Lower leg skin (tissue), 4 donors: ENCODE measurements at places on chromosomes 11 and 22. TPM values are rescaled to one million over a fixed set of nuclear protein-coding genes. Genes with fewer than 3 reads are reported as not detected.
A peak's percentile ranks its signal among the peaks of the same experiment; 100 is the strongest.

PRCP gene
- 56.8 TPM for total RNA-seq

H19 gene
- 64.3 TPM for total RNA-seq

TRIM29 gene
- 1,522 TPM for total RNA-seq

OR52A1 gene
- total RNA-seq: not detected

GRK3 gene
- total RNA-seq: 4.8 TPM

DNA sequence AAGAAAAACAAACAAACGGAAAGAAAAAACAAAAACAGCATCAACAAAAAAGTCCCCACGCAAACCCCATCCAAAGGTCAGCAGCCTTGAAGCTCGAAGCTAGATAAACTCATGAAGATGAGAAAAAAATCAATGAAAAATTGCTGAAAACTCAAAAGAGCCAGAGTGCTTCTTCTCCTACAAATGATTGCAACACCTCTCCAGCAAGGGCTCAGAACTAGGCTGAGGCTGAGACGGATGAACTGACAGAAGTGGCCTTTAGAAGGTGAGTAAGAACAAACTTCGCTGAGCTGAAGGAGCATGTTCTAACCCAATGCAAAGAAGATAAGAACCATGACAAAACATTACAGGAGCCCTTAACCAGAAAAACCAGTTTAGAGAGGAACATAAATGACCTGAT is 18.4 kb upstream of the FTH1 start:
- DNase-seq: peak; percentile 13

DNA sequence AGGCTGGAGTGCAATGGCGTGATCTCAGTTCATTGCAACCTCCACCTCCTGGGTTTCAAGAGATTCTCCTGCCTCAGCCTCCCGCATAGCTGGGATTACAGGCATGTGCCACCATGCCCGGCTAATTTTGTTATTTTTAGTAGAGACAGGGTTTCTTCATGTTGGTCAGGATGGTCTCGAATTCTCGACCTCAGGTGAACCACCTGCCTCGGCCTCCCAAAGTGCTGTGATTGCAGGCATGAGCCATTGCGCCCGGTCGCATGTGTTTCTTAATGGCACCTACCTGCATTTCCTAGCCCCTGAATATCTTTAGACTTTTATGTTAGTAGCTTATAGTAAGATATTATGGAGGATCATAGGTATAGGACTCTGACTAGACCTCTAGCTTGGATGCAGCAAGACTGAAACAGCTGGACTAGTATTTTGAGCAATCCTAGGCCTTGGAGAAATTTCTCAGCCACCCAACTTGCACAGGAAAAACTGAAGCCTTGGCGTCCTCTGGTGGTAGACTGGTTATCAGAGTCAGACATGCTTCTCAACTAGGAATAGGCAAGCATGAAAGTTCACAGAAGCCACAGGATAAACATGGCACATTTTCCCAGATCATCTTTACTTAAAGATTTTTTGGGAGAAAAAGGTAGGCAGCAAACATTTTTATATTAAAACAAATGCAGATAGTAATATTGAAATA is 22.7 kb upstream of the C1QTNF4 start:
- peak; percentile 79 for DNase-seq

- DNase-seq: no peak
These were observed 359.2 kb downstream of the BUD13 start for GRCh38 chr11:116413301-116414242.

GRCh38 chr22:31153357-31153756 is 6.6 kb upstream of the RNF185 start:
- no peak for DNase-seq

- no peak for DNase-seq
These were observed 62.0 kb downstream of the IGF2 start for GRCh38 chr11:2077061-2077802.

DNA sequence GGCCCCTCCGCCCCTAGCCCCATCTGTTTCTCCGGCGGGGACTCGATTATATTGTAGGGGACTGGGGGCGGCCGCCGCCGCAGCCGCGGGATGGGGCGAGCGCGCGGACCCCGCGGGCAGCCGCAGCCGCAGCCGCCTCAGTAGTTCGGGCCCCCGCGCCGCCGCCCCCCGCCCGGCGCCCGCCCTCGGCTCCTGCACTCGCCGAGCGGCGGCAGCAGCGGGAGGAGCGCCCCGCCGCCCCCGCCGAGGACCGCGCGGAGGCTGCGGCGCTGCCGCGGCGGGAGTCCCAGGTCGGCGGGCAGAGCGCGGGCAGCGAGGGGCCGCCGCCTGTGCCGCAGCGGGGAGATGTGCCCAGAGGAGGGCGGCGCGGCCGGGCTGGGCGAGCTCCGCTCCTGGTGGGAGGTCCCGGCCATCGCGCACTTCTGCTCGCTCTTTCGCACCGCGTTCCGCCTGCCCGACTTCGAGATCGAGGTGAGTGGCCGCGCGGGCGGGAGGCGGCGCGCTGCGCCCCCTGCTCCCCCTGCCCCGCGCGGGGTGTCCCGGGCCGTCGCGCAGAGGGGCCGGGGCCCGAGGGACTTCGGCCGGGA is at the start of gene CECR2:
TSS of gene CECR2 (plus strand) at position 22 of the 587 bp plus-strand sequence. CDS start at position 346, 324 bp downstream.
- no peak for DNase-seq

DNA sequence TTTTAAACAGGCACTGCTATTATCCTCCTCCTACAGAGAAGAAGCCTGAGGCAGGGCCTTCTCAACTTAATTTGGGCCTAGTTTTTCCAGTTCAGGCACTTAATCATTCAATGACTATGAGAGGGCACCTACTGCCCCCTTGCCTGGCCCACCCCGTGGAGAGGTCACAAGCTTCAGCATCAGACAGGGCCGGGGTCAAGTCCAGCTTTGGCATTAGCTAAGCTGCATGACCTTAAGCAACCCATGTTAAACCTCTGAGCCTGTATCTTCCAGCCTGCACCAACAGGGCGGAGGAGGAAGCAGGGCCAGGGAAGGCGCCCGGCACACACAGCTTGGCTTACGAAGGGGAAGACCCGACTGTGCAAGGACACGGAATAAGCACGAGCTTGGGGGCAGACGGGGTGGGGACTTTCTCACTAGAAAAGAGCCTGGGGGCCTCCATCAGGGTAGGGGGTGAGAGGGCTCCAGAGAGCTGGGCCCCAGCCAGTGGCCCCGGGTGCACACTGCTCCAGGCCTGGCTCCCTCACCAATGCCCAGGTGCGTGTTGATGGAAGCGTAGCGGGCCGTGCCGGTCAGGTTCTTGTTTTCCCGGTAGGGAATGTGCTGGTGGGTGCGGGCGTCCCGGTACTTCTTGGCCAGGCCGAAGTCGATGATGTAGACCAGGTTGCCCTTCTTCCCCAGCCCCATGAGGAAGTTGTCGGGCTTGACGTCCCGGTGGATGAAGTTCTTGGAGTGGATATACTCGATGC is 16.9 kb downstream of the CSNK1E start:
- DNase-seq: no peak

DNA sequence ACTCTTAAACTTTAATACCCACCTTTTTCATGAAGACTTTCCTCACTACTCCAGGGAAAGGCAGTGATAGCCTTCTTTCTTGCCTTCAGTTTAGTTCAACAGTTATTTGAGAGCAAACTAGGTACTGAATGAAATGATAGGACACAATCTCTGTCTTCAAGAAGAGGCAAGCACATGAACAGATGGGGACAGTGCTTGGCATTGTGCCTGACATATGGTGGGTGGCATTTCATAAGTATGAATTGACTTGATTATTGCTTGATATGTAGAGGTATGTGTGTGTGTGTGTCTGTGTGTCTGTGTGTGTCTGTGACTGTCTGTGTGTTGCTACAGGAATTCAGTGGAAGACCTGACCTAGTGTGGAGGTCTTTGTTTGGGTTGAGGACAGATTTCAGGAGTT is 504.1 kb downstream of the NELL1 start:
- no peak for DNase-seq

DNA sequence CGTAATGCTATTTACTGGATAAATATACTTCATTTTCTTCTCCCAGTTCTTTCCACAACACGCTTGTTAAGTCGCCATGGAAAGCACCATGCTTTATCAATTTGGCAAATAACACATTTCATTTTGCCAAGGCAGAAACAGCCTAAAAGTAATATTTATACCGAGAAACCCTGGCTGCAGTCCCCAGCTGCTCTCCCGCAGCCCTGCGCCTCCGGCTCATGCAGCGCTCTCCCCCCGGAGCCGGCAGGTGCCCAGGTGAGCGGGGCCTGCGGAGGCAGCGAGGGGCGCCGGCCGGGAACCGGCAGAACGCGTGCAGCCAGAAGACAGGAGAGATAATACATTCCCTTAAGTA is 681 bp upstream of the ARHGEF12 start:
- DNase-seq: no peak

- no peak for DNase-seq
These were observed 809 bp downstream of the PDE2A start for GRCh38 chr11:72673284-72673942.

GRCh38 chr11:62724171-62724570 is 3.1 kb downstream of the HNRNPUL2 start:
- peak; percentile 28 for DNase-seq

GRCh38 chr11:24880962-24881361 is 384.1 kb downstream of the LUZP2 start:
- DNase-seq: no peak

DNA sequence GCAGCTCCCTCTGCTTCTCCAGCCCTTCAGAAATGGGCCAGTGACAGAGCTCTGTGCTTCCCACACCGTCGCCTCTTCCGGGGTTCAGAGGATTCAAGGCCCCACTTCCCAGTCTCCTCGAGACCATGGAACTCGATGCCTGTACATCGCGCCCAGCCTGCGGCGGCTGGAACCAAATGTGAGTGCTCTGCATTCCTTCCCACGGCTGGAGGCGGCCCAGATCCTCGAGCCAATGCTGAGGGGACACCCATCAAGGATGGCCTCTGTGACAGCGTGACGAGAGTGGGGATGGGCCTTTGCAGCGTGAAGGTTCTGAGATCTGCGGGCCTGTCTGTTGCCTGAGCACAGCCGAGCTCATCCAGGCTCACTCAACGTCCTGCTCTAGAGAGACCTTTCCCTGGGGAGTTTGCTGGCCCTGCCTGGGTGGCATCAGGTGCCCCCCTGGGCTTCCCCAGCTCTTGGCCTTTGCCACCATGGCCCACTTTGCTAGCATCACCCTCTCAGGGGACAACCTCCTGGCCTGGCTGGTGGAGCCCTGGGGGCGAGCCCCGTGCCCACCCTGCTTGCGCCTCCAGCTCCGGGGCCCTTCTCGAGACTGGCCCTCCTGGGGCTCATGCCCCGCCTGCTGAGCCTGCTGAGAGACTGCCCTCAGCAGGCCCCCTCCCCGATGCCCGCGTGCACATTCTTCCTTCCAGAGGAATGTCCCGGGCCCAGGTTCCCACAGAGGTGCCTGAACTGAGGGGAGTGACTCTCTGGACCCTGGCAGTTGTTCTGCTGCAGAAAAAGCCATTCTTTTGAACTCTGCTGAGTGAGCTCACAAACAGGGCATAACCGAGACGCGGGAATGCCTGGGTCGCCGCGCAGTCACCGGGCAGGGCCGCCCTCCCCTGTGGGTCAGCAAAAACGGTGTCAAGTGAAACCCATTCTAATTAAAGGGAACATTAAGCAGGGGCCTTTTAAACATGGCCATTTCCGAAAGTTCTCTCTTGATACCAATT is 7.3 kb upstream of the MYEOV start:
- DNase-seq: no peak

DNA sequence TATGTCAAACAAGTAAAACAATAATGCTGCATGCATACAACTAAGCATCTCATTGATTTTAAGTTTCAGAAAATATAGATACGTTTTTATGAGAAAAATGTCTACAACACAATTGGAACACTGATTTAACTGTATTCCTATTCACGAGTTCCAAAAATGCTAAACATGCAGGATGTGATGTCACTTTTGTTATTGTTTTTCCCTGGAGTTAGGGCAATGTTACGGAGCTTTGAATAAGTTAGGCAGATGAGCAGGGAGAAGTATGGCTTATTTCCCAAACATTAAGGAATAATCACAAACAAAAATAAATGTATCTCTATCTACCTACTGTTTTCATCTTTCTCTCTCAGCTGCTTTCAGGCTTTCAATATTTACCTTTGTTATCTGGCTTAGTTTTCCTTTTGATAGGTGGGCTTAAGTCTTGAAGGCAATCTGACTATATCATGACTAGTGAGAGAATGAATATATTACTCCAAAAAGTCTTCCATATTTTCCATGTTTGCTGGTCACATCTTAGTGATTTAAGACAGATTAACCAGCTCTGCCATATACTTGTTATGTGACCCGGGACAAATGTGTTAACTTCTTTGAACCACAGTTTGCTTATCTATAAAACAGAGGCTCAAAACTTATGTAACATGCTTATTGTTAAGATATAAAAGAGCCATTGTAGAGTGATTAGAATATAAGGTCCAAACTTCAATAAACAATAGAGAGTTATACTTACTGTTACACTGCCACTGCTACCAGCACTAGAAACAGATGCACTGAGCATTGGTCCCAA is 854.4 kb upstream of the CCDC90B start:
- no peak for DNase-seq

GRCh38 chr22:33677536-33677935 is 242.7 kb downstream of the LARGE1 start:
- DNase-seq: no peak

DNA sequence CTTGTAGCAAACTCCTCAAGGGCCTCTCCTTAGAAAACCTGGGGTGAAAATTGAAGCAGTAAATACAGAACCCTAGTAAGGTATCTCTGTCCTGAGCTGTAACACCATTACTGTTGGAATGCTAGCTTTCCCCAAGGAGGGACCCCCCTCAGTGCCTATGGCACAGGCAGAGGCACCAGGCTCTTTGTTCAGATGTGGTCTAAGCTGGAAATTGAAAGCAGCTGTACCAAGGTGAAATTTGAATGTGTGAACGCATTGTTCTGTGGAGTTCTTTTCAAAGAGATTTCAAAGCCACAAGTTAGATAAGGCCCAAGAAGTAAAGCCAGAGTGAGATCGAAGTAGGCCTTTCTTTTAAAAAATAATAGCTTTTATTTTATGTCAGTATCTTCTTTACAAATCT is 71.9 kb upstream of the HORMAD2 start:
- no peak for DNase-seq

- no peak for DNase-seq
These were observed 77.7 kb downstream of the MORC2 start for GRCh38 chr22:30890686-30891442.
